RWPE1 (cell line): ENCODE measurements at places on chromosomes 7 and 10.

DNA sequence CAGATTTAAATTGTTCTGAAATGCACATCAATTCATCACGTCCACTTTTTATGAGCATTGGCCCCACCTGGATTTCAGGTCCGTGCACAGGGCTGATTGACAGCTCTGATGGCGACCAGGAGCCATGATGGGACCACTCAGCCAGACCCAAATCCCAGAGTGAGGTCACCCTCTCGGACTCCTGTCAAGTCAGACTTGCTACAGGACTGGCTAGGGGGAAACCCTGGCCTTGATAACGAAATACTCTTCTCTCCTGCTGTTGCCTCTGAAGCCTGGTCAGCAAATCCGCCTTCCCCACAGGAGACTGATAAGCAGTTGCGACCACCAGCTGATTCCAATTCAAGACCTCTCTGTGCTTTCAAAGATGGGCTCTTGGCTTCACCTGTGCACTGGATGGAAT is 76.4 kb downstream of the CARD11 start:
- DNase-seq, result no peak

DNA sequence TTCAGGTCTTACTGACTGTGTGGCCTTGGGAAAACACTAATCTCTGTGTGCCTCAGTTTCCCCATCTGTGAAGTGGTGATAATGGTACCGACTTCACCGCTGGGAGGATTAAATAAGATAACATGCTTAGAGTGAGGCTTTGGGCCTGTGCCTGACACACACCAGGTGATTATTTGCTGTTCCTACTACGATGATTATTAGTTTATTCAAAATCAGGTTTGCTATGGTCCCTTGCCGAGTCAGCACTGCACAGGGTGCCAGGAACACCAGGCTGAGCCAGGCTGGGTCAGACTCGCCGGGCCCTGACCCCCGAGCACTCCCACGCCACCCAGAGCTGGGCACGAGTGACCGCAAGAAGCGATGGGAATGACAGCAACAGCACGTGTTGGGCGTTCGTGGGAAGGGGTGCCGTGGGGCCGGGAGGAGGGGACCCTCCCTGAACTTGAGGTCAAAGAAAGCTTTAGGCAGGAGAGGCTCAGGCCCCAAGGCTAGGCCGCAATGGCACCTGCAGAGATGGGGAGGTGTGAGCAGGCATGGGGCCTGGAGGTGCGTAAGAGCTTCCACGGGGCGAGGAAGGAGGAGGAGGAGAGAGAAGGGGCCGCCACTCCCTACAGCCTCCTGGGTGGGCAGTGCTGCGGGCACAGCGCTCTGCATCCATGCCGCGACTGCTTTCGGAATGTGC is 325.4 kb downstream of the DNAJB6 start:
- DNase-seq, result no peak

DNA sequence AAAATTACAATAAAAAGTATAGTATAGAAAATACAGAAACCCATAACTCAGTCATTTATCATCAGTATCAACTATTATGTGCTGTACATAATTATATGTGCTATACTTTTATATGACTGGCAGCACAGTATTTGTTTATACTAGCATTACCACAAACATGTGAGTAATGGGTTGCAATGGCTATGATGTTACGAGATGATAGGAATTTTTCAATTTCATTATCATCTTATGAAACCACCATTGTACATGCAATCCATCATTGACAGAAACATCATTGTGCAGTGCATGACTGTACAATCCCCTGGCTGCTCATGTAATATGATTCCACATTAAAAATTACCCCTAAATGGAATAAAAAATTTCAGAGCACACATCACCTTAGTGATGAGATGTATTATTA is 55.7 kb upstream of the TMEM229A start:
- no peak for DNase-seq

DNA sequence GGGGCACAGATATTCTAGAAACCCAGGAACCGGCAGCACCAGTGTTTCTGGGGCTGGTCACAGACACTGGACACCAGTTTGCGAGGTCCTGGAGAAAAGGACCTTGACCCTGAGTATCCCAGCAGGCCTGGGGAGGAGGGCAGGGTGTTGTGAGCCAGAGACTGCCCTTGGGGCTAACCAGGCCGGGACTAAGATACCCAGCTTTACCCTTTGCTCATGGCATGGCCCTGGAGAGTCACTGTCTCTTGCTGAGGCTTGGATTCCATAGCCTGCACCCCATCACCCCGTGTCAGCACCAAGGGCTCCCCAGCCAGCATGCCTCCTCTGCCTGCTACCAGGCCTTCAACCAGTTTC is 124.4 kb downstream of the COL26A1 start:
- DNase-seq, result no peak

DNA sequence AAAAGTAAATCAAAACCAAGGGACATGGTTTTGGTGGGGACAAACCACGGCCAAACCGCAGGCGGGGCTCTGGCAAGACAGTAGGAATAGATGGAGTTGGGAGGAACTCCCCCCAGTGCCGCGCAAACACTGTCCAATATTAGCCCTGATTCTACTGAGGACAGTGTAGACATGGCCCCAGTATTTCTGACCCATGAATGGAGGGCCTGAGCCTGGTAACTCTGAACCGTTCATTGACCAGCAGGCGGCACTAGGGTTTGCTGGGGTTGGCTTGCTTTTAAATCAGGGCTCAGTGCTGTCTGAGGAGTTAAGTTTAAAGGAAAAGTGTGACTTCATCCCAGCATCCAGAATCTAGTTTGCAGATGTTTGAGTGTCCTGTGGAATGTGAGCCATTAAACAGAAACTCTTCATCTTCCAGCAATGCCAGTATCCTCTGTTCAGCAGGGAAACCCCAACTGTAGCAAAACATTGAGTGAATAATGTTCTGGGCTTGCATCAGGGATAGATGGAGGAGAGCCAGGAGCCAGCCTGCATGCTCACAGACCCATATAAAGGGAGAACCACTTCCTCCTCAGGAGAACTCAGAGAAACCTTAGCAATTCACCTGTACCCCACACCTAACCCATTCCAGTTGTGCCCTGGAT is 147.4 kb upstream of the PRSS58 start:
- DNase-seq, result no peak

GRCh38 chr10:69061305-69062161 is 26.4 kb upstream of the SRGN start:
- DNase-seq, result peak; percentile 91

DNA sequence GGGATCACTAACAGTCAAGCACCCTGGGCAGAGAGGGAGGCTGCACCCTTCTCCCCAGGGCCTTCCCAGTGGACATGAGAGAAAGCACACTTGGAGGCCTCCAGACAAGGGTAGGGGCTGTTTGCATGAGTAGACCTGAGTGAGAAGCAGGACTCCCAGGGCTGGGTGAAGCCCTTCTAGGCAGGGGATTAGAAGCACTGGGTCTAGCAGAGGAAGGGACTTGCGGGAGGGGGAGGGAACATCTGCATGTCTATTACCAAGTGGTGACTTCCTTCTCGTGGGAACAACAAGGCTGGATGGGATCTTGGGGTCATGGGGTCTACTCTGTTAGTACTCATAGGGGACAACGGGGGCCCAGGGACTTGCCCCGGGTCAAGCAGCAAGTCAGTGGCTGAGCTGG is 67.8 kb downstream of the EMX2 start:
- DNase-seq, result no peak

- DNase-seq, result peak; percentile 38
Observed at GRCh38 chr10:126684171-126684745, 13.8 kb upstream of the C10orf90 start.

DNA sequence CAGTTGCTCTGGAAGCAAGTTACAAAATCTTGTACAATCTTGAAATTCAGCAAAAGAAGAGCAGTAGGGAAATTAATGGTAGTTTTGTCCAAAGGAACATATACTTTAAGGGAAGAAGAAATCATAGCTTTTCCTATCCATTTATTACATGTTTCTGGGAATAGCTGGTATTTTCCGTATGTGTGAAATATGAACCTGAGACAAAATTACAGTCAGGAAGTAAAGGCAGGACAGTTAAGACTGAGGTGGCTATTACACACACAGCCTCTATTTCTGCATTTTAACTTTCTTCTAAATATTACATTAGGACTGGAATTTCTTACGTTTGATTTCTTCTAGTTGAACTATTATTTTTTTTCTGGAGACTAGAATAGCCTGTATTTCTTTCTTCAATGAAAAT is 1197.3 kb downstream of the SORCS3 start:
- no peak for DNase-seq

- peak; percentile 34 for DNase-seq
Observed at GRCh38 chr7:73865738-73866445, 4.9 kb downstream of the TMEM270 start.

- no peak for DNase-seq
Observed at GRCh38 chr10:35464825-35465456, 128.6 kb downstream of the CCNY start.

GRCh38 chr10:28981007-28981406 is 303.7 kb downstream of the BAMBI start:
- DNase-seq, result no peak

DNA sequence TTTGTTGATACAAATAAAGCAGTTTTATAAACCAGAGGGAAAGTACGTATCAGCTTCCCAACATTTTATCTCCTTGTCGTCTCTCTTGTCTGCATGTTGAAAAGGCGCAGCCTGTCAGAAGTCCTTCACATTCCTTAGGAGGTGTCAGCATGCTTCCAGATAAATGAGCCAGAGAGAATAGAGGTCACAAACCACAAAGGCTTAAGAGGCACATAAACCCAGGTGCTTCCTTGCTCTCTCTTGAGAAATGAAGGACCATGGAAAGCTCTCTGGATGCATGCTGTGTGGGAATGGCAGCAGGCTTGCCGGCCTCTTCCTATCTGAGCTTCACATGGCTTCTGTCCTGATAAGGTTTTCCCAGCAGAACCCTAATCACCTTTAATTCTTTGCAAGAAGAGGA is 448.5 kb downstream of the XPNPEP1 start:
- no peak for DNase-seq

DNA sequence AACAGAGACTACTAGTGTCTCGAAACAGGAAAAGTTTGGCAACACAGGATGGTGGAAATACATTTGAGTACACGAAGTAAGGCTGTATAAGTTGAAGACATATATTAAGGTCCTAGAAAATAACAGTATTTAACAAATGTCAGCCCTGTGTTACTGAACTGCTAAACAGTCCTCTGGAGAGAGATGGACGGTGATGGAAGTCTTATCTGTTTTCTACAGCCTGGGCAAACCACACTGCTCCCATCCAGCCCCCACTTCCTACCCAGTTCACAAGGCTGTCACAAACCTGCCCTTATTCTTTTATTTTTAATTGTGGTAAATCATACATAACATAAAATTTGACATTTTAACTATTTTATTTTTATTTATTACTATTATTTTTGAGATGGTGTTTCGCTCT is 179.1 kb downstream of the DNAJC1 start:
- DNase-seq, result no peak

- no peak for DNase-seq
Observed at GRCh38 chr7:131502810-131503508, 53.5 kb downstream of the PODXL start.

DNA sequence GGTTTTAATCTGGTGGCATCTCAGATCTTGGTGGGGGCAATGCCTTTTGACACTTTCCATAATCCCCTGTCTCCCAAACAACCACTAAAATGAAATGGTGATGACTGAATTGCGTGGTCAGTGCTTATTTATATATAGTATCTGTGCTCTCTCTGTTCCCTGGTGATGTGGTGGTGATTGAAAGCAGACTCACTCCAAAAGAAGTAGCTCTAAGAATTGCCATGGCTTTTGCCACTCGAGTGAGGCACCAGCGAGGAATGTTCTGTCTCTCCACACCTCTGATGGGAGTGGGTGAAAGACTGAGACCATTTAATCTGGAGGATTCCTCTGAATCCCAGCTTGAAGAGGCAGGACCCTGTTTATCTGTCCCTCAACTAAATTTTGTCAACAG is 2.8 kb downstream of the DUSP5 start:
- DNase-seq, result peak; percentile 79

DNA sequence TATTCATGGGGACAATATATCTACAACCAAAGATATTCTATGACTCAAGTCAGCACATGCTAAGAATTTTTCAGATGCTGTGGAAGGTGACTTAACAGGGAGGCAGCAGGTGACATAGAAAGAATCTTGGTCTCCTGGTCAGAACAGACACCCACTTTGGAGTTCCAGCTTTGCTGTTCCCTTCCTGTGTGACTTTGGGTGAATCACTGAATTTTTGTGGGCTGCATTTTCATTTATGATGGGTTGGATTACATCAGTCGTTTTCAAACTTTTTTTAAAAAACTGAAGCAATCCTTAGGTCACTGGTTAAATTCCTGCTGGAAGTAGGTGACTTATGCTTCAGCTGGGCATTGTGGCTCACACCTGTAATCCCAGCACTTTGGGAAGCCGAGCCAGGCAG is 24.9 kb downstream of the RGR start:
- DNase-seq, result no peak

- peak; percentile 6 for DNase-seq
Observed at GRCh38 chr7:130084037-130084875, 13.9 kb downstream of the KLHDC10 start.

GRCh38 chr7:128003787-128004186 is 27.4 kb downstream of the LRRC4 start:
- DNase-seq, result no peak

DNA sequence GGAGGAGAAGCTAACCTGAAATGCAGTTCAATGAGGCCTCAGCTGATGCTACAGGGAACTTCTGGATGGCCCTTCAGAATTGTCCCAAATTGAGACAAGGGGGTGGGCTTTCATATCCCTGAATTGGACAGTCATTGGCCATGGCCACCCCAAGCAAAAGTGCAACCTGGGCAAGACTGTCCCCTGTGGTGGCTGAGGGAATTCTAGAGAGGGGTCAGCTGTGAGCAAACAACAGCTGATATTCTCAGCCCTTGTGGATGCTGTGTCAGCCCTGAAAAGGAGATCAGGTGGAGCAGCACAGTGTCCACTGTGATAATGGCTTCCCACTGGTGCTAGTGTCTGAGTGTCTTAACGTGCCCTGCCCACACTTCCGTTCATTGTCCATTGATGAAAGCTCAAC is 76.6 kb downstream of the SLC16A9 start:
- no peak for DNase-seq

GRCh38 chr7:153682628-153683027 is 369.6 kb upstream of the DPP6 start:
- DNase-seq, result no peak

DNA sequence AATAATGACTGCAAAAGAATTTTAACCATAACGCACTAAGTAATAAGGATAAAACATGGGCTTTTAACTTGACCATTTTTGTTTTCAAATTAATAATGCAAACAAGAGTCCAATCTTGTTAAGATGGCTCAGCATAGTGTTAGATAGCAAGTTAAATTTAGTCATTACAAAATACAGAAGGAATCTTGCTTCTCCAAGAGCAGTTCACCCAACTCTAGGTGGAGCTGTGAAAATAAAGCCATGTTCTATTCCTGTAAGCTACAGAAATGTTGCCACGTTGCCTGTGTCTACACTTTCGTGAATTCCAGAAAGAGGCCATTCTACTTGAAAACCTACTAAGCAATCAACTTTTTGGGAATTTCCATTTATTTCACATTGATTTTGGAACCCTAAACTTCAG is 191.9 kb downstream of the SFMBT2 start:
- no peak for DNase-seq

GRCh38 chr10:111360260-111360925 is 283.6 kb downstream of the ADRA2A start:
- no peak for DNase-seq
